ENCODE measurements at places on chromosomes 7 and 10. TPM values are rescaled to one million over a fixed set of nuclear protein-coding genes. Genes with fewer than 3 reads are reported as not detected.

GRCh38 chr10:43120929-43121314 lies 17.3 kb upstream of the CSGALNACT2 start:
- no peaks in the 10 kb centered on the region for H3K36me3 ChIP-seq
- H3K27me3 ChIP-seq = peaks cover 7% of the 10 kb centered on the region
- no peak overlapping the region for H3K4me3 ChIP-seq
- H3K27ac ChIP-seq = no peak overlapping the region
- DNase-seq = peak; percentile 89

GRCh38 chr7:108165723-108166122 lies 35.6 kb upstream of the LAMB4 start:
- DNase-seq = no peak
- H3K4me3 ChIP-seq = no peak overlapping the region
- no peak overlapping the region for H3K27ac ChIP-seq
- no peaks in the 10 kb centered on the region for H3K36me3 ChIP-seq

DNA sequence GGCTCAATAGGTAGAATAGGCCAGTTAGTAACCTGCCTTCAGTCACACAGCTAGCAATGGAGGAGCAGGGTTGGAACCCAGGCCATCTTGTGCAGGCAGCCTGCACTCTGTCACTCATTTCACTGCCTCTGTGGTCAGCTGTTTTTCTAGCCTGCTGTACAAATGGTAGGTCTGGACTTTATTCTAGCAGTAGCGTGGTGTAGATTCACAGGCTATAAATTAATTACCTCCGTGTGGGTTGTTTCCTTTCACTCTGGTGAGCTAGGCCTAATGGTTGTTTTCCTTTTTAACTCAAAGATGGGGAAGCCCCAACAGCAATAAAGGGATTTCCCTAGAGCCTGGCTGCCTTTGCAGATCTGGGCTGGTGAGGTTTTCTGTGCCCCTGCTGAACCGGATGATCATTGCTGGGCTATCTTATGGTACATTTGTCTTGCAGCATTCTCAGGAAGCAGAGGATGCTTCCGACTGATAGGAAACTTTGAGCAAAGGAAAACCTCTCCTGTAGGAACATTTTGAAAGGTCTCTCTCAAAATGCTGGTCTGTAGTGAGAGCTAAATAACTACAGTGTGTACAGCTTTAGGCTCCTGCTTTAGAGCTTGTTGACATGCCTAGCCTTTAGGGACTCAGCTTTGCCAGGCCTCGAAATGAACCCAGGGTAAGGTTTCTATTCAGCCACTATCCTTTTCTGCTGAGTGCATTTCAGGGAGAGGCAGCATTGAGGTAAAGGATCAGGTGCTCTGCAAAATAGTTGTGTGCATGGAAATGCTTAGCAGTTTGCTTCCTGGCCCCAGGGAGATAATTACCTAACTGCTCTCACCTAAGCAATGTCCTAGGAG lies 157.4 kb downstream of the ST7 start:
- no peaks in the 10 kb centered on the region for H3K27me3 ChIP-seq
- DNase-seq = no peak
- no peaks in the 10 kb centered on the region for H3K36me3 ChIP-seq

DNA sequence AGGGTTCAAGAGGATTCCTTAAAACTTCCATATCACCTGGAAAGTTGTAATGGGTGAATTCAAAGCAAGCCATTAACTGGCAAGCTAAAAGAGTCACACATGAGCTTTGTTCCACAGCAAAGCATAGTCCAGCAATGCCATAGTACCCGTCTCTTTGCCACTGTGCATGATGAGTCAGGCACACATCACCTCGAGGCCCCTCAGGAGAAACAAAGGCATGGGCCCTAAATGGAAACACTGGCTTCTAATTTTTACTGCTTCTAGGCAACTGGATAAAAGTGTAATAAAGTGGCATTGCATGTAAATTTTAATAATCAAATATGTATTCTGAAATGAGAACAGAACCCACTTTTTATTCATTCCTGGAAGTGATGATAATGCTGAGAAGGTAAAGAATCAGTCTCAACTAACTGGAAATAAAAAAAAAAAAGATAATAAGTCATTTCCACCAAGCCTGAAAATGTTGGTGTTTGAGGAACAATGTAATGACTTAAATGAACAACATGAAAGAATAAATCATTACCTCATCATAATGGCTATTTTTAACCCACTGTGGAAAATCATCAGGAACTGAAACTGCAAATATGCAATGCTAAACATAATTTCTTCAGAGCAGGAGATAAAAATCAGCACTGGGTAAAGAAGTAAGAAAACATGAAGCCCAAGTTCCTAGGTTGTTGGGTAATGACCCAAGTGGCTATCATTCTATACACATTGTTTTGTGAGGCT lies 104.9 kb downstream of the CDK6 start:
- H3K36me3 ChIP-seq = no peaks in the 10 kb centered on the region
- no peaks in the 10 kb centered on the region for H3K27me3 ChIP-seq
- H3K4me3 ChIP-seq = no peak overlapping the region
- H3K4me1 ChIP-seq = peaks cover 52% of the 10 kb centered on the region
- peak overlapping the region; percentile 83 for H3K27ac ChIP-seq
- no peak for DNase-seq

GRCh38 chr10:129467359-129468064 lies 471 bp downstream of the MGMT start:
- peaks cover 7% of the 10 kb centered on the region for H3K4me1 ChIP-seq
- no peak overlapping the region for H3K27ac ChIP-seq
- DNase-seq = peak; percentile 86
- peak overlapping the region; percentile 88 for H3K4me3 ChIP-seq
- H3K27me3 ChIP-seq = no peaks in the 10 kb centered on the region
- H3K36me3 ChIP-seq = no peaks in the 10 kb centered on the region

DNA sequence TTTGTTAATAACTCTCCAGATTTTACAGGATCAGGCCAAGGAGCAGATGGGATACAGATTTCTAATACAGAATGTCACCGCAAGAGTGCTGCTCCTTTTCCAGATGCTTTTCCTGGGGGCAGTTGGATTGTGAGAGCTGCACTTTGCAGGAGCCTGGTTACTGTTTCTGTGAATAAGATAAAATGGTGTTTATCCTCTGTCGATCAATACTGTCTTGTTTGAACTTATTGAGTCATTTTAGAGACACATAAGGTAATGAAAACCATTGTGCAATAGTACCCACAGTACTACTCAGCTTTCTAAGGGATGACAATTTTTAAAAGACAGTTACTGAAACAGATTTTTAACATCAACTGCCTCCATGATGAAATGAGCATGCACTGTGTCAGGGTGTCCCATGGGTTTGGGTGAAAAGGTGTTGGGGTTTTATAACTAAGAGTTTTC lies 2.9 kb downstream of the A1CF start:
- no peak for DNase-seq
- H3K27me3 ChIP-seq = peaks cover 6% of the 10 kb centered on the region
- H3K4me3 ChIP-seq = no peak overlapping the region
- no peaks in the 10 kb centered on the region for H3K4me1 ChIP-seq
- no peak overlapping the region for H3K27ac ChIP-seq

DNA sequence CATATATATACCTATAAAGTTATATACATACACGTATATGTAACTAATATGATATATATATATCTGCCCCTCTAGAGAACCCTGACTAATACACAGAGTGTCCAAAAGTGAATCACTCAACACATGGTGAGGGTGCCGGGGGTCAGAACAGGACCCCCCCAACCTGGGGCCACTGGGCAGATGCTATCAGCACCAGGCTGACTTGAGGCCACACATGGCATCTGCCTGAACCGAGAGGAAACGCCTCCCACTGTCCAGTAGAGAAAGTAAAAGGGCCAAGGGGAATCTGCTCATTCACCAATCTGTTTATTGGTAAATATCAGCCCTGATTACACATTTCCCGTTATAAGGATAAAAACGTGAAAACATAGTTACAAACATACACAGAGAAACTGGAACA lies 218.3 kb downstream of the PTPRN2 start:
- H3K27me3 ChIP-seq = no peaks in the 10 kb centered on the region
- H3K4me3 ChIP-seq = no peak overlapping the region
- no peaks in the 10 kb centered on the region for H3K36me3 ChIP-seq
- no peak for DNase-seq

- no peak for DNase-seq
- H3K36me3 ChIP-seq = no peaks in the 10 kb centered on the region
- H3K4me3 ChIP-seq = no peak overlapping the region
- H3K27me3 ChIP-seq = no peaks in the 10 kb centered on the region
- peaks cover 42% of the 10 kb centered on the region for H3K4me1 ChIP-seq
- peak overlapping the region; percentile 88 for H3K27ac ChIP-seq
Observed at GRCh38 chr10:58754469-58755339, 242.0 kb downstream of the BICC1 start.

GRCh38 chr7:75716992-75717626 lies 21.6 kb downstream of the HIP1 start:
- peak; percentile 68 for DNase-seq
- no peak overlapping the region for H3K4me3 ChIP-seq
- no peaks in the 10 kb centered on the region for H3K36me3 ChIP-seq
- H3K27me3 ChIP-seq = no peaks in the 10 kb centered on the region
- H3K27ac ChIP-seq = peak overlapping the region; percentile 81

DNA sequence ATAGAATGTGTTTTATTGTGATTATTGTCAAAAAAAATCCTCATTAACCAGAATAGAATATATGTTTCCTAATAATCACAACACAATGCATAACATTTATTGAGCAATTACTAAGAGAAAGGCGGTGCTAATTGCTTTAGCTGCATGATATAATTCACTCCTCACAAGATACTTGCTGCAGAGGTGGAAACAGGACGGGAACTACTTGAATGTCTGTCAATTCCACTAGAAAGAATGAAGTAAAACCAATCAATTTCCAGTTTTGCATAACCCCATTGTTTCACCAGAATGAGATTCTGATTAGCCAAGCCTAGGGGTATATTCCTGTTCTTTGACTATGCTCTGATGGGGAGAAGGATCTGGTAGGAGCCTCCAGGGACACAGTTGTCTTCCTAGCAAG lies 239.1 kb upstream of the NRP1 start:
- H3K36me3 ChIP-seq = no peaks in the 10 kb centered on the region
- no peak for DNase-seq
- H3K27me3 ChIP-seq = no peaks in the 10 kb centered on the region
- no peak overlapping the region for H3K27ac ChIP-seq
- no peak overlapping the region for H3K4me3 ChIP-seq

NRAP gene
- total RNA-seq = not detected

NPC1L1 gene
- not detected for total RNA-seq

ZNF239 gene
- 4.7 TPM for total RNA-seq

SKAP2 gene
- 19.5 TPM for total RNA-seq

GPC2 gene
- 1.4 TPM for total RNA-seq

Data from osteoblast (primary cell).